ENCODE measurements at places on chromosomes 7 and 10. TPM values are rescaled to one million over a fixed set of nuclear protein-coding genes. Genes with fewer than 3 reads are reported as not detected.

Gene LRRD1
- 0.39 TPM for total RNA-seq

- no peak for DNase-seq
Measured at GRCh38 chr7:151177310-151177709, 9.7 kb downstream of the ASB10 start.

GRCh38 chr10:132417957-132418441 is 21.0 kb downstream of the PWWP2B start:
- DNase-seq = no peak

DNA sequence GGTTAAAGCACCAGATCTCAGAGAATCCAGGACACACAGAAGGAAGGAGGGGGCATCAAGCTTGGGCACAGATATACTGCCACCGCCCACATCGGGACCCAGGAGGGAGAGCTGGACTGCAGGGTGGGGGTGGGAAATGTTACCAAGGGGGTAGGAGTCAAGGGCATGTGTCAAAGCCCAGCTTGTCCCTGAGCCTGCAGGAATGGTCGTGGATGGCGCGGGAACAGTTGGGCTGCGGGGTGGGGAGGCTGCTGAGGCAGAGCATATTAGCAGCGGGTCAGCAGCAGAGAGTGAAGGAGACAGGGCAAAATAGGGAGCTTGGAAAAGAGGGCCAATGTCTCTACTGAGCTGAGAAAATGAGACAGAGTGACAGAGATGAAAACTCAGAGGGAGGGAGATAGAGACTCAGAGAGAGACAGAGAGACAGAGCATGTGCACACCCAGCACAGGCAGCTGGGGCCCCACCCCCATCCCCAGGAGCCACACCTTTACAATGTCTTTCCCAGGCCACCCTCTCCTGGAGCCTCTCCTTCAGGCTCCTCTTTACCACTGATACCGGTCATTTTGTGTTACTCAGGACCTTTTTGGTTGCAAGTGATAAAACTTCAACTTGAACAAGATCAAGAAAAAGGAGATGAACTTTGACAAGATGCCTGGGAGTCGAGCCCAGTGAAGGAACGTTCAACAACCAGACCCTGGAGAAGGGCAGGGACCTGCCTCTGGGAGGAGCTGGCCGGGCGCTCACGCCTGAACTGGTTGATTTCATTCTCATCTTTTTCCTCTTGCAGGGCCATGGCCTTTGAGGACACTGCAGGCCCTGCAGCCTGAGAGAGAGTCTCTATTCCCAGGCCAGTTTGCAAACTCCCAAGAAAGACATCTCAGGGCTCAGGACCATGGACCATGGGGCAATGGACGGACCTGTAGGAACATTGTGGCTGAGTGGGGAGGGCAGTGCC is 50.0 kb downstream of the AOC1 start:
- DNase-seq = no peak

DNA sequence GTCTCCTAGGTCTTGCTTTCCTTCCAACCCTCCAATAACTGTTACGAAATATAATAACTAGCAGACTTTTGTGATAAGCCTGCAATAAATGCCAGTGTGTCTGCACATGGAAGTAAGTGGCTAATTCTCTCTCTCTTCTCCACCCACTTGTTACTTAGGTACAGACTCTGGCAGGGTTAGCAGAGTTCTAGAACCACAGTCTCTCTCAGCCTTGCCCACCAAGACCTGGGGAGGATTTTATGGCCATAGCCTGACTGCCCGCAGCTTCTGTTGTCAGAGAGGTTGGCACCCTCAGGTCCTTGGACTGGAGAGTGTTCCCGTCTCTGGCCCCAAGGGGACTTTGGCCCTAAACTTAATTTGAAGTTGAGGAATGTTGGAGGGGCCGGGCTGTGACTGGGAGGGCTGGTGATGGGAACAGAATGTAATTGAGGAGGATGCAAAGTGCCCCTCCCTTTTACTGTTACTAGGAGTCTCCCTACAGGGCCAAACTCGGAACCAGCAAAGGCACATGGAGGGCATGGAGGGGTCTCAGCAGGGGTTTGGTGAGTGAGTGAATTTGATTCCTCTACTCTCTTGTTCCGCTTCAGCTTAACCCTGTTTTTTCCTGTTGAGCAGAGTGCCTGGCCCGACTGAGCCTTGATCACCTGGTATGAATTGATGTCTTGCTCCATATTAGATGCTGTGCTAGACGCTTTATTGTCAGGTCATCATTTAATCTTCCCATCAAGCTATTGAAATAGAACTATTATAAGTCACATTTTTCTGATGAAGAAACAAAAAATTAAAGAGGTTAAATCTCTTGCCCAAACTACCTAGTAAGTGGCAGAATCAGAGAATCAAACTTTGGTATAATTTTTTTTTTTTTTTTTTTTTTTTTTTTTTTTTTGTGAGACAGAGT is 37.0 kb upstream of the LCOR start:
- no peak for DNase-seq

All from spinal cord (tissue), 10 donors.